ENCODE measurements at places on chromosomes 4 and X. TPM values are rescaled to one million over a fixed set of nuclear protein-coding genes. Genes with fewer than 3 reads are reported as not detected.

- DNase-seq = no peak
- no peak overlapping the region for H3K27ac ChIP-seq
- peaks cover 3% of the 10 kb centered on the region for H3K36me3 ChIP-seq
- no peak overlapping the region for H3K4me3 ChIP-seq
- peaks cover 34% of the 10 kb centered on the region for H3K27me3 ChIP-seq
- H3K4me1 ChIP-seq = peaks cover 7% of the 10 kb centered on the region
Observed at GRCh38 chr4:156974264-156974663, 2.7 kb upstream of the PDGFC start.

Gene JADE1
- total RNA-seq = 42.4 TPM

DNA sequence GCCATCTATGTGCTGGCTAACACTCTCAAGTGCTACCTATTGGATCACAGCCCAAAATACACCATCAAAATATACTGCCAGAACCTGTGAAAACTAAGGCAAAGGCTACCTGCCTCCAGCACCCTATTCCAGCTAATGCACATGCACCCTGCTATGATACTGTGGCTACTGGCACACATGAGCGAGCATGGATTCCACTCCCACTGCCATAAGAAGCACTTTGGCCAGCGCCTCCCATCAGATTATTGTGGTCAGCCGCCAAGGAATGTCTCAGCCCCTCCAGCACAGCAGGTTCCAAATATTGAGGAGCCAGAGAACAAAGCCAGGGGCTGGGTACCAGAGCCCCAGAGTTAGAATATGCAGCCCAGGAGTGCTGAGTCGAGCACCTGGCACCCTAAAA is 32.5 kb upstream of the TMPRSS11F start:
- H3K4me3 ChIP-seq = no peak overlapping the region
- no peaks in the 10 kb centered on the region for H3K27me3 ChIP-seq
- H3K4me1 ChIP-seq = no peaks in the 10 kb centered on the region
- no peaks in the 10 kb centered on the region for H3K36me3 ChIP-seq
- no peak overlapping the region for H3K27ac ChIP-seq
- no peak for DNase-seq

DNA sequence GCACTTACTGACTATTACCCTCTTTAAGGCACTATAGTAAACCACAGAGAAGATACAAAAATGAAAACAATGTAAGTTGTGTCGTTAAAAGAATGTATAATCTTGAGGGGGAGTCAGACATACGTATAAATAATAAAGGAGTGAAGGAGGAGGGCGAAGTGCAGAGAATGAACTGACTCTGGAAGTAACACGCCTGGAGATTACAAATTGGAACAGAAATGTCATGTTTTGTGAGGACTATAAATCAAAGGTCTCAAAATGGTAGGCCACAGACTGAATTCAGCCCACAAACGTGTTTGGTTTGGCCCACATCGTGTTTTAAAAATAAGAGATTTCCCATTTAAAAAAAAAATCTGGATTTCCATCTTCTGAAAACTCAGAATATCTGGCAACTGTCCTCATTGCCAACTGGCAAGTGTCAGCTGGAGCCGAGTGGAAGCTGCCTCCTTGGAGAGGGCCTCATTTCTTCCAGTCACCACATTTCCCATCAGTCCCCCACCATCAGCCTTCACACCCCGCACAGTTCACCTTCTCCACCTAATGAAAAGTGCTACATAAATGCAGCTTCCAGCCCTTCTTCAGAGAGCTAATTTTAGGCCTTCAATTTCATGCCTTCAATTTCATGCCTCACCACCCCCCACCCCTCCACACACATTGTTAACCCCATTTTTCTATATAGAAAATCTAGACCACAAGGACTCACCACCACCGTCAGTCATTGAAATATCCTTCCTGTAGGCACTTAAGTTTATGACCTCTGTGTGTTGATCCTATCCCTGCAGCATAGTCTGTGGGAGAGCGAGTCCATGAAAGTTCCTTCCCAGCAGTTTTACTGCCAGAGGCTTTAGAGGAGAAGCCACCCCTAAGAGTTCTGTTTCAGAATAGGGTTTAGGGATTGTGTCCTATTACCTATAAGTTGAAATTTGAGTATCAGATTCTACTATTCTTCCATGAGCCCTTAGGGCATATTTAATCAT is 32.0 kb upstream of the COL25A1 start:
- peaks cover 15% of the 10 kb centered on the region for H3K27me3 ChIP-seq
- H3K4me1 ChIP-seq = no peaks in the 10 kb centered on the region
- no peaks in the 10 kb centered on the region for H3K36me3 ChIP-seq
- no peak overlapping the region for H3K27ac ChIP-seq

GRCh38 chrX:15416133-15416993 is 32.1 kb upstream of the VEGFD start:
- no peak for DNase-seq
- no peak overlapping the region for H3K27ac ChIP-seq
- no peaks in the 10 kb centered on the region for H3K4me1 ChIP-seq

DNA sequence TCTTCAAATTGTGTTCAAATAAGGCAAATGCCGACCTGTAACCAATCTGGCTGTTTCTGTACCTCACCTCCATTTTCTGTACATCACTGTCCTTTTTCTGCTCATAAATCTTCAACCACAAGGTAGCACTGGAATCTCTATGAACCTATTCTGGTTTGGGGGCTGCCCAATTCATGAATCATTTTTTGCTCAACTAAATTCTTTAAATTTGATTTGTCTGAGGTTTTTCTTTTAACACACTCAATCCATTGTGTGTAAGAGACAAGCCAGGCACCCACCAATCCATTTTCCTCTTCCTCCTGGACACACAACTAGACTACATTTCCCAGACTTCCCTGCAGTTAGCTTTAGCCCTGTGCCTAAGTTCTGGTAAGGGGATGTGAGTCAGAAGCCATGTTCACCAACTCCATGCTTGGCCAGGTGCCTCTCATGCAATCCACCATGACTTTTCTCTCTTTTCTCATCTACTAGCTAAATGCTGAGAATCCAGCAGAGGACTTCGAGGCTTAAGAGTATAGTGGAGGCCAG is 193.2 kb upstream of the KLF3 start:
- H3K36me3 ChIP-seq = peaks cover 6% of the 10 kb centered on the region
- no peak overlapping the region for H3K27ac ChIP-seq
- H3K4me3 ChIP-seq = no peak overlapping the region
- H3K4me1 ChIP-seq = no peaks in the 10 kb centered on the region

GRCh38 chrX:69961365-69962072 is 88.2 kb downstream of the AWAT2 start:
- H3K36me3 ChIP-seq = no peaks in the 10 kb centered on the region
- no peaks in the 10 kb centered on the region for H3K27me3 ChIP-seq
- H3K4me1 ChIP-seq = no peaks in the 10 kb centered on the region
- no peak overlapping the region for H3K27ac ChIP-seq
- no peak overlapping the region for H3K4me3 ChIP-seq
- no peak for DNase-seq

Gene VGLL1
- not detected for total RNA-seq

- H3K27me3 ChIP-seq = peaks cover 5% of the 10 kb centered on the region
- no peak overlapping the region for H3K4me3 ChIP-seq
- no peak overlapping the region for H3K27ac ChIP-seq
- no peak for DNase-seq
Observed at GRCh38 chr4:25308761-25309160, 3.8 kb upstream of the ZCCHC4 start.

DNA sequence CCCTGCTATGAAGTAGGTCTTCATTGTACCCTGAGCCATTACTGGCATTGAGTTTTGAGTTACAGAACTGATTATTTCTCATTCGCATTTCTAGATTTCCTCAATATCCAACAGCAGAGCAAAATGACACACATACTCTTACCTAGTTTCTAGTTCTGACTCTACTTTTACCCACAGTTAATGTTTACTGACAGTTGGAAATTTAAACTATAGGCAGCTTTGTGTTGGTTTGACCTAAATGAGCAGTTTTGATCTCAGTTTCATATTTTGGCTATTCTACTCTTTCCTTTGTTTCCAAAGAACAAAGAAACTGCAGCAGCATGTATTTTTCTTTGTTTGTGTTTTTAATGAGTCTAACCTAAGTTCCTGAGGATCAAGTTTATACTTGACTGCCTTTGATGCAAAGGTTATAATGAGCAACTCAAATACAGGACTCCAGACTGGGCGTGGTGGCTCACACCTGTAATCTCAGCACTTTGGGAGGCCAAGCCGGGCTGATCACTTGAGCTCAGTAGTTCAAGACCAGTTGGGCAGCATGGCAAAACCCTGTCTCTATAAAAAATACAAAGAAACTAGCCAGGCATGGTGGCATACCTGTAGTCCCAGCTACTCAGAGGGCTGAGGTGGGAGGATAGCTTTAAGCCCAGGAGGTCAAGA is 30.4 kb downstream of the TXK start:
- peaks cover 24% of the 10 kb centered on the region for H3K4me1 ChIP-seq
- peaks cover 27% of the 10 kb centered on the region for H3K36me3 ChIP-seq
- peak overlapping the region; percentile 63 for H3K27ac ChIP-seq
- DNase-seq = no peak
- no peaks in the 10 kb centered on the region for H3K27me3 ChIP-seq

DNA sequence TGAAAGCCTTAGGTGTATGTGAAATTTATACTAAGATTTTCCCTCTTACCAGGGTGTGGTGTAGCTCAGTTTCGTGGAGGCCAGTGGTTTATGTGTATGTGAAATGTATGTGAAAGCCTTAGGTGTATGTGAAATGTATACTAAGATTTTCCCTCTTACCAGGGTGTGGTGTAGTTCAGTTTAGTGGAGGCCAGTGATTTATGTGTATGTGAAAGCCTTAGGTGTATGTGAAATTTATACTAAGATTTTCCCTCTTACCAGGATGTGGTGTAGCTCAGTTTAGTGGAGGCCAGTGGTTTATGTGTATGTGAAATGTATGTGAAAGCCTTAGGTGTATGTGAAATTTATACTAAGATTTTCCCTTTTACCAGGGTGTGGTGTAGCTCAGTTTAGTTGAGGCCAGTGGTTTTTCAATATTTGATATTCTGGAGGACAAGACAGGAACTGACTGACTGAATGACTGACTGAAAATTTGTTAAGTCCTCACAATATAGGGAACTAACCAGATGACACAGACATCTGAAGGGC is 143.7 kb downstream of the NEXMIF start:
- DNase-seq = no peak
- no peak overlapping the region for H3K27ac ChIP-seq
- H3K4me1 ChIP-seq = no peaks in the 10 kb centered on the region
- H3K36me3 ChIP-seq = no peaks in the 10 kb centered on the region
